Calu3 (cell line): ENCODE measurements at places on chromosomes 13 and 19.

- DNase-seq, result peak; percentile 75
These were observed 27.9 kb upstream of the ONECUT3 start for GRCh38 chr19:1725100-1726064.

GRCh38 chr13:82344867-82345266, 1537.4 kb downstream of the SLITRK1 start:
- DNase-seq, result no peak

DNA sequence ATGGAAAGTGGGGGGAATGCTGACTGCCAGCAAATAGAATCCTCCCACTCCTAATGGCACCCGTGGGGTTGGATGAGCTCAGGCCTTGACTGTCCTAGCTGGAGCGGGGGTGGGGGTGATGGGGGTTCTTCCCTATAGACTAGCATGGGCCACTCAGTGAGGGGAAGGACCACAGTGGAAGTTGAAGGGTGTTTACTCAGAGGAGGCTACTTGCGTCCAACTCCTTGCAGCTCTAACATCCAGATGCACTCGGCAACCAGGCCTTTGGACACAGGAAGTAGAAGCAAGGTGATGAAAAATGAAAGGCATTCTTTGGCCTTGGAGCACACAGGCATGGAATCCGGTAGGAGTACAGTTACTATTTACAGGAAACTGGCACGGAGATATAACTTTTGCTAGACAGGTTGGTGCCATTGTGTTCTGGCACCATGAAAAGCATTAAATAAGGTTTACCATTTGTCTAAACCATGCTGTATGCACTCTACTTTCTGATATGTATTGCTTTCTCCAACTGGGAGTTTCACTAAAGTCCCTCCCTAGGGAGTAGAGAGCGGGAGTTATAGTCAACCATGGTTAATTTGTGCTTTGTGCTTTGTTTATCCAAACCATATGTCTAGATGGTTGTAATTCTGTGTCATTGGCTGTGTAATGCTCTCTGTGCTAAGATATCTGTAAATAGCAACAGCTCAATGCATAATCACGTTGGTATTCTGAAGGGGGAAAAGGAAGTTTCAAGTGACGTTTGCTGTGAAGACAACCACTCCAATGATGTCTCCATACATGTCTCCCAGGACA, 125.3 kb downstream of the TSHZ3 start:
- no peak for DNase-seq

DNA sequence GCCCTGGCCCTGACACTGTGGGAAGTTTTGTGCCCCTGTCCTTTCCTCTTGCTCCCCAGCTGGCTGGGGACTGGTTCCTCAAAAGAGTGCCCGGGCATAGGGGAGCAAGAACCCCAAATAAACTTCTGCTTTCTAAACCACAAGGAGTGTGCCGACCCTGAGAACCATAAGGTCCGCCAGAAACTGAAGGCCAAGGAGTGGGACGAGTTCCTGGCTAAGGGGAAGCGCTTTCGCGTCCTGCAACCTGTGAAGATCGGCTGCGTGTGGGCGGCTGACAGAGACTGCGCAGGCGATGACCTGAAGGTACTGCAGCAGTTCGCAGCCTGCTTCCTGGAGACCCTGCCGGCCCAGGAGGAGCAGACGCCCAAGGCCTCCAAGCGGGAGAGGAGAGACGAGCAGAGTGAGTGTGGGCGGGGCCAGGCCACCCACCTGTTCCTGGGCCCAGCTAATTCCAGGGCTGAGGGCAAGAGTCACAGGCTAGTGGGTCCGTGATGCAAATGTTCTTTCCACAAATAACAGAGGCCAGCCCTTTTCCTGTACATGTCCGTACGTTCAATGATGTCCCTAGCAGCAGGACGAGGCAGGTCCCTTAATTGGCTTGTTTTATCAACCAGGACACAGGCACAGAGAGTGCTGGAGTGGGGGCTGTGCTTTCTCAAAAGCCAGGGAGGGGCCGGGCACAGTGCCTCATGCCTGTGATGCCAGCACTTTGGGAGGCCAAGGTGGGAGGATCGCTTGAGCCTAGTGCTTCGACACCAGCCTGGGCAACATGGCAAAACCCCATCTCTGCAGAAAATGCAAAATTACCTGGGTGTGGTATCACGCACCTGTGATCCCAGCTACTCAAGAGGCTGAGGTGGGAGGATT, 25.6 kb downstream of the UBXN6 start:
- no peak for DNase-seq

DNA sequence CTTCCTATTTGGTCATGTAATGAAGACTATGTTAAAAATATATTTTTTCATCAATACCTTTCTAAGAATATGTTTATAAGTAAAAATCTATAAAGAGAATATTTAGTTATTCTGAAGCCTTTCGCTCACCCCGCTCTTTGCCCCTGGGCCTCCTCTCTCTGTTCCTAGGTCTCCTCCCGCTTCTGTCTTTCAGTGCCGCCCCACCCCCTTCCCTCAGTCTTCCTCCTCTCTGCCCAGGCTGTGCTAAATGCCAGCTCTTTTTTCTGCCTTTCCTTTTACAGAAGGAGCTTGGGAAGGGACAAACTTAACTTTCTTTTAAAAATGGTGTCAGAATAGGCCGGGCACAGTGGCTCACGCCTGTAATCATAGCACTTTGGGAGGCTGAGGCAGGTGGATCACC, 22.8 kb downstream of the HIF3A start:
- no peak for DNase-seq

DNA sequence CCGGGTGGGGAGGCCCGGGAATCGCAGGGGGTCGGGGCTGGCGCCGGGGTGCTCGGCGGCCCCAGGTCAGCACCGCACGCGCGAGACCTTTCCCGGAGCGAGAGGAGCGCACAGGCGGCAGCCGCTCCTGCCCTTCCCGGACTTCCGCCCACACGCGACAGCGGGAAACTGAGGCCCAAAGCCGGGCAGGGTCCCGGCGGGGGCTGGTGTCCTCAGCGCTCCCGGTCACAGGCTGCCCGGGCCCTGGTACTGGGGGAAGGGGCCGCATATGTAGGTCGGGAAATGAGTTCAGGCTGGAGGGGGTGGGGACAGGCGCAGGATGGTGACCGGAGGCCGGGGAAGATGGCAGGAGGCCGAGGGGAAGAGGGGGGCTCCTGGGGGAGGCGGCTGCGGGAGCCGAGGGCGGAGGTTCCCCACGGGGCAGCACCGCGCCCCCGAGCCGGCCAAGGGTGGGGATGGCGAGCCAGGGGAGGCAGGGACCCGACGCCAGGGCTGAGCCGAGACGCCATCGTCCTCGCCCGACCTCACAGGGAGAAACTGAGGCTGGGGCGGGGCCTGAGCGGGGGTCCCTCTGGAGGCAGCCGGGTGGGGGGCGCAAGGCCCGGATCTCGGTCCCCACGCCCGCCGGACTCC, 662 bp downstream of the CBARP start:
- DNase-seq, result no peak

DNA sequence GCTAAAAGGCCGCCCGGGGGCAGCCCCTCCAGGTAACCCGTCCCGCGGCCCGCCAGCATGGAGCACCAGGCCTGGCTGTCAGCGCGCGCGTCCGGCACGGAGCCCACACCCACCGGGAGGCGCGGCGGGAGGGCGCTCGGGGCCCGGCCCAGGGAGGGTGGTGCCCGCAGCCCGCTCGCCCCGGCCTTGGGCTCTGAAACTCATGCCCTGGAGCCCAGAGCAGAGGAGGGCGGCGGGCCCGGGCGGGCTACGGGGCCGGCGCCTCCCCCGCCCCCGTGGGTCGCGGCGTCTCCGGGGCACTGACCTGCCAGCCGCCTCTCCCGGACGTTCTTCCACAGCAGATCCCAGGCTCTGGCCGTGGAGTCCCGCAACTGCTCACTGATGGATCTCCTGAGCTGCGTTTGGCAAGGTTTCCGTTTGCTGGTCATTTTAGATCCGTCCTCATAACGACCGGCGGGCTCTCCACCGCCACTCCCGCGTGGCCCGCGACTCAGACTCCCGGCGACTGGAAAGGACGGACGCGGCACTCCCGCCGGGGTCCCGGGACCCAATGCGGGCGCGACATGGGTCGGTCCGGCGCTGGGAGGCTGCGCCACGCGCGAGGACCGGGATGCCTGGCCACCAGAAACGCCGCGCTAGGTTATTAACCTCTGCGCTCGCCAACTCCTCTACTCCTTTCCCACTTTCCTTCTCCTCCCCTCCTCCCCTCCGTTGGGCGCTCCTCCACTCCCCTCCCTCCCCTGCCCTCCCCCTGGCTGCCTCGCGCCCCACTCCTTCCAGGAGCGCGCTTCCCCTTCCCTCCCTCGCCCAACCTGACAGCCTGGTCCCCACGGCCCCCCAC, 64.7 kb upstream of the STARD13 start:
- peak; percentile 43 for DNase-seq

- no peak for DNase-seq
These were observed 10.2 kb downstream of the MKNK2 start for GRCh38 chr19:2040647-2041432.
